Upper lobe of left lung (tissue), 6 donors: ENCODE measurements at places on chromosomes 16 and 17. TPM values are rescaled to one million over a fixed set of nuclear protein-coding genes. Genes with fewer than 3 reads are reported as not detected.

The CDK5R1 gene
- total RNA-seq: 0.76 TPM

- H3K36me3 ChIP-seq: no peaks in the 10 kb centered on the region
- DNase-seq: no peak
- H3K27me3 ChIP-seq: no peaks in the 10 kb centered on the region
Measured at GRCh38 chr16:20830372-20830771, 24.0 kb downstream of the REXO5 start.

DNA sequence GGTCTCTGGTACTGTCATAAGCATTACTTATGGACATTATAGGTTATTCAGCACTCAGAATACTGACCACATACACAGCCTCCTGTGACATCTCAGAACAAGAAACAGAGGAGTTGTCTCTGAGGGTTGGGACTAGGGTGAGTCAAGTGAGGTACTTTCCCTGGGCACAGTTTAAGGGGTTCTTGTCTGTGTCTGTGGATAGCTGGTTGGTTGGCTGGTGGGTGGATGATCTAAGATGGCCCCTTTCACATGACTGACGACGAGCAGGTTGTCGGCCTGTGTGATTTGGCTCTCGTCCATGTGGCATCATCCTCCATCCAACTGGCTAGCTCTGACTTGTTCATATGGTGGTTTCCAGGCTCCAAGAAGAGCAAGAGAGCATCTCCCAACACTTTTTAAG lies 163.9 kb downstream of the PRKCB start:
- no peak for DNase-seq
- no peaks in the 10 kb centered on the region for H3K4me1 ChIP-seq

GRCh38 chr16:51497541-51498211 lies 346.6 kb upstream of the SALL1 start:
- H3K27ac ChIP-seq: no peak overlapping the region
- no peak for DNase-seq
- H3K27me3 ChIP-seq: no peaks in the 10 kb centered on the region
- H3K4me1 ChIP-seq: no peaks in the 10 kb centered on the region

DNA sequence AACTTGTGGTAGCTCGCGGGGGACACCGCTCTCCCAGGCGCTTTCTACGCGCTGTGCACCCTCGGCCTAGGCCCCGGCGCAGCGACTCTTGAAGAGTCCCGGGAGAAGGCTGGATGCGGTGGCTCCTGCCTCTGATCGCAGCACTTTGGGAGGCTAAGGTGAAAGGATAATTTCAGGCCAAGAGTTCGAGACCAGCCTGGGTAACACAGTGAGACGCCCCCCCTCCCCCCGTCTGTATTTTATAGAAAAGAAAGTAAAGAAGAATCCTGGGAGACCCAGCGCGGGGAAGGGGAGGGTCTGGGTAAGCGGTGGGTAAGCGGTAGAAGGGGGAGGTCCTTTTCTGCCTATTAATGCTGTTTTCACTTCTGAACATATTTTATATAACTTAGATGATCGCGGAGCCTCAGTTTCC lies 486 bp upstream of the PLLP start:
- H3K36me3 ChIP-seq: no peaks in the 10 kb centered on the region
- peak overlapping the region; percentile 78 for H3K27ac ChIP-seq
- peaks cover 26% of the 10 kb centered on the region for H3K4me1 ChIP-seq

- no peak overlapping the region for H3K4me3 ChIP-seq
- H3K36me3 ChIP-seq: no peaks in the 10 kb centered on the region
- DNase-seq: no peak
- H3K4me1 ChIP-seq: no peaks in the 10 kb centered on the region
- H3K27me3 ChIP-seq: no peaks in the 10 kb centered on the region
- H3K27ac ChIP-seq: no peak overlapping the region
Measured at GRCh38 chr16:4790871-4791270, 2.7 kb upstream of the SEPTIN12 start.

DNA sequence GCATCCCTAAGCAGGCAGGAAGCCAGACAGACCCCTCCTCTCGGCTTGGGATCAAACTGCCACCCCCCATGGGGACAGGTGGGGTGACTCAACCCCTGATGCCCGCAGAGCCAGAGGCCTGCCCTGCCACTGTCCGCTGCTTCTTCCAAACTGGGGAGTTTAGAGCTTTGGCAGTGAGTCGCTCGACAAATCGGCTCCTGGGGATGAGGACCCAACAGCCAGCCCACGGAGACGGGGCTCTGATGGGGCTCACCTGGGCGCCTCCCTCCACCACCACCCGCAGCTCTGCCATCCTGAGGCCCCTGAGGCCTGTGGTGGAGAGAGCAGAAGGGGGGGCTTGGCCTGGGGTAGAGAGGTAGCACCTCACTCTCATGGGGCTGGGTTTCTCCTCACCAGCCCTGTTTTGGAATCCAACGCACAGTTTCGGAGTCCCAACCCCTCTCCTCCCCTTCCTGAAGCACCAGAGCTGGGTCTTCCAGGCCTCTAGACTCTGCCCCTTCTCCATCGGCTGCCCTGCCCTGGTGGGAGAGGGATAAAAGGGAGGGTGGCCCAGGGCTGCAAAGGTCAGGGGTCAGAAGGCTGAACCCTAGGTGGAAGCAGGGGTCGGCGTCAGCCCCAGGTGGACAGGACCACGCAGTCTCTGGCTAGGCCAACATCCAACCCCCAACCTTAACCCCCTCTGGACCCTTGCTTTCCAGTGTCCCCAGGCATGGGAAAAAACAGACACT lies 5.8 kb downstream of the PRSS22 start:
- no peaks in the 10 kb centered on the region for H3K4me1 ChIP-seq
- H3K4me3 ChIP-seq: no peak overlapping the region
- no peak overlapping the region for H3K27ac ChIP-seq
- no peaks in the 10 kb centered on the region for H3K27me3 ChIP-seq
